H1 (cell line): ENCODE measurements at places on chromosomes 5 and 9.
A peak's percentile ranks its signal among the peaks of the same experiment; 100 is the strongest.

GRCh38 chr9:91321691-91322090 is 40.0 kb downstream of the AUH start:
- DNase-seq: no peak

DNA sequence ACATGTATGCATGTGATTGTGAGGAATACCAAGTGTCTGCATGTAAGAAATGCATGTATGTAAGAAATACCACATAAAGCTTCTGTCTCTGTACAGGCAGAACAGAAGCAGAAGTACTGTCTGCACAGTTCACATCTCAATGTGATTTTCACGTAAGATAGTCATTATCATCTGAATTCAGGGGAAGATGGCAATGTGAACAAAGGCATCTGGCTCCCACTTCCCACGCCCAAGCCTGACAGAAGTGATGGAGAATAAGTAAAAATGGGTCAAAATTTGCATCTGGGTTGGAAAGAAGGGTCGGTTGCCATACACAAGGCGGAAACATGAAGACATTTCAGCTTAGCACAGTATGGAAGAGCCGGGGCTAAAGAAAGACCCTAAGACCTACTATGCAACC is 71.7 kb downstream of the SUSD1 start:
- no peak for DNase-seq

GRCh38 chr5:135329913-135330797 is 68.9 kb downstream of the MACROH2A1 start:
- no peak for DNase-seq

GRCh38 chr9:135156525-135157510 is 69.3 kb downstream of the OLFM1 start:
- peak; percentile 89 for DNase-seq

DNA sequence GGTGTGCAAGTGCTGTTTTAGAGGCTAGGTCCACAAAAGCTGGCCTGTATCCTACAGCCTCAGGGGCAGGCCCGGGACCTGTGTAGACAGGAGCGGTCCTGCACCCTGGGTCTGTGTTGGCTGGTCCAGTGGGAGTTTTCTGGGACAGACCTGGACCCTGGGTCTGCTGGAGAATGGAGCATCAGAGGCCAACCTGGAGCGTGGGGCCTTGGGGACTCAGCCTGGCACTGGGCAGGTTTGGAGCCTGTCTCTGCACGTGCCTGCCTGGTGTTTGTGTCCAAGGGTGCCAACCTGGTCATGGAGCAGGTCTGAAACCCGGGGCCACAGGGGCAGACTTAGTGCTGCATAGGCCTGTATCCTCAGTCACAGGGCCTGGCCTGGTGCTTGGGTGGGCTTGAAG is 45.8 kb downstream of the SRFBP1 start:
- DNase-seq: no peak

- no peak for DNase-seq
Measured at GRCh38 chr9:82890865-82891264, 172.1 kb downstream of the RASEF start.

DNA sequence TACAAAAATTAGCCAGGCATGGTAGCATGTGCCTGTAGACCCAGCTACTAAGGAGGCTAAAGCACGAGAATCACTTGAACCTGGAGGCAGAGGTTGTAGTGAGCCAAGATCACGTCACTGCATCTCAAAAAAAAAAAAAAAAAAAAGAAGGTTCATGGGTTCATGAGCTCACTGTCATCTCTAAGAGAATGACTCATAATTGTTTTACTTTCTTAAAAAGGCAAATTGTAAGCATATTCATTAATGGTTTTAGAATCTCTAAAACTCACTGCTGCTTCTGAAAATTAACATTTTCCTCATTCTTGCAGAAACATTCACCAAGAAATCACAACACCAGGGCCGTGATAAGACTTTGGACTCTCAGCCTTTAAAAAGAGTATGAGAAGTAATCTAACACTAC is 103.6 kb downstream of the GNA14 start:
- no peak for DNase-seq

GRCh38 chr5:174717826-174718455 is 6.4 kb upstream of the MSX2 start:
- no peak for DNase-seq

DNA sequence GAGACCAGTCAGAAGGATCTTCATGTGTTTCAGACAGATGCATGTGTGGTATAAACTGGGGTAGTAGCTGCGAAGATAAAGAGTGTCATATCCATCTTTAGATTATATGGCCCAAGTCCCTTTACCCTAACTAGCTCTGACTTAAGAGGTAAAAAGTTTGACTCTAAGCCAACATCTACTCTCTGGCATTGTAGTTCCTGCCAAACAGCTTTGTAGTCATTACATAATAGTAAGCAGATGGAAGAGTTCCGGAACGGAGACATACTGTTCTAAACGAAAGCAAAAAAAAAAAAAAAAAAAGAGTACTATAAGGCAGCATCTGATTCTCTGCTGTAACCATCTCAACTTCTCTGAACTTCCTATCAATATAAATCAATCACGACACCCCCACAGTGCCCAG is 48.8 kb downstream of the CEMIP2 start:
- no peak for DNase-seq

GRCh38 chr5:124706729-124707361 is 39.6 kb downstream of the ZNF608 start:
- DNase-seq: no peak

DNA sequence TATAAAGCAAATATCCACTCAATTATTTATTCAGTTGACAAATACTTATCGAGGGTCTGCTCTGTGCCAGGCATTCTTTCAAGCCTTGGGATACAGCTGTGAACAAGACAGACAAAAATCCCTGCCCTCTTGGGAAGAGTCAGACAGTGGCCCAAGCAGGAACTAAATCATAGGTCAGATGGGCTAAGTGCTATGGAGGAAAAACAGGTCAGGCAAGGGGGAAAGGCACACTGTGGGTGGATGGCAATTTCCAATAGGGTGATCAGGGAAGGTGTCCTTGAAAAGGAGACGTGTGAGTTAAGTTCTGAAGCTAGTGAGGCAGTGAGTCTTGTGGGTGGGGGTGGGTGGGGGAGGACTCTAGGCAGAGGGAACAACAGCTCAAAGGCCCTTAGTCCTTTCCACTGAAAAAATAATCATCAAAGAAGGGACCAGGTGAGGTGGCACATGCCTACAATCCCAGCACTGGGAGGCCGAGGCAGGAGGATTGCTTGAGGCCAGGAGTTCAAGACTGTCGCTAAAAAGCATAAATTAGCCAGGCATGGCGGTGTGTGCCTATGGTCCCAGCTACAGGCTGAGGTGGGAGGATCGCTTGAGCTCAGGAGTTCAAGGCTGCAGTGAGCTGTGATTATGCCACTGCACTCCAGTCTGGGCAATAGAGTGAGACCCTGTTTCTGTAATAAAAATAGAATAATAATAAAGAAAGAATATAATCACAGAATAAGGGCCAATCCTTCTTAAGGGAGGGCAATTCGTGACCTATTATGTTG is 95.2 kb upstream of the CPEB4 start:
- no peak for DNase-seq
